Esophagus mucosa (tissue), 1 donor: ENCODE measurements at places on chromosomes 3 and 15.
A peak's percentile ranks its signal among the peaks of the same experiment; 100 is the strongest.

DNA sequence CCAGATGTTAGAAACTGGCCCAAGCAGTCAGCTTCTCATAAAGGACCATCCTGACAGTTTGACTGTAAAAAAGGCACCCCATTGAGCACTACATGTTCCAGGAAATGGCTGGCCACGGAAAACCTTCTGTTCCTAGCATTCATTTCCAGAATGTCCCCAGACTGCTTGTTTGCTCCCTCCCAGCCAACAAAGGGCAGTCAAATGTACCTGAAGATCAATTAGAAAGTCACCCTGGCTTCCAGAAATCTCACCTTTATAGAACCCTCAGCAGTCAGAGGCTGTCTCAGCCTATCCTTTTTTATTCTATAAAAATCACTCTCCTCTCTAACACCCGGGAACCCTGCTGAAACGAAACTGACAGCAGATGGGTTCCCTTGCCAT, 784 bp upstream of the SAMMSON start:
- no peak for ATAC-seq

GRCh38 chr15:64525828-64526530, 65.6 kb downstream of the ZNF609 start:
- no peak for ATAC-seq

GRCh38 chr15:48876057-48876456, 1.9 kb upstream of the EID1 start:
- no peak for ATAC-seq

- ATAC-seq = peak; percentile 95
Observed at GRCh38 chr3:177294221-177294620, 96.9 kb upstream of the TBL1XR1 start.

- ATAC-seq = no peak
Observed at GRCh38 chr3:16828815-16829214, 55.9 kb upstream of the PLCL2 start.

DNA sequence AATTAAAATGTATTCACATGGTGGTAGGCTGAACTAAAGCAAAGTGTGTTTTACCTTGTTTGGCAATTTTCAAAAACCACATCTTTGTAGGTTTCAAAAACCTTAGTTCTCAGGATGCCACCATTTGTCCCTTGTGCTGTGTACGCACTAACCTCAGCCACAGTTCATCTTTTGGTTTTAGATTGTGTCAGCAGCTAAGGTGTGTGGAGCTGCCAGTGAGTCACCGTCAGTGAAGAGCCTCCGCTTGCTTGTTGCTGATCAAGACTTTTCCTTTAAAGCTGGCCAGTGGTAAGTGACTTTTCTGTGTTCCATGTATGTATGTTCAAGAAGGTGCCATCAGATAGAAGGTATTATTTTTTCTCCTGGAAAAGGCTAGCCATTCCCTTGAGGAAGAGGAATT, 21.1 kb downstream of the OXNAD1 start:
- ATAC-seq = peak; percentile 68

DNA sequence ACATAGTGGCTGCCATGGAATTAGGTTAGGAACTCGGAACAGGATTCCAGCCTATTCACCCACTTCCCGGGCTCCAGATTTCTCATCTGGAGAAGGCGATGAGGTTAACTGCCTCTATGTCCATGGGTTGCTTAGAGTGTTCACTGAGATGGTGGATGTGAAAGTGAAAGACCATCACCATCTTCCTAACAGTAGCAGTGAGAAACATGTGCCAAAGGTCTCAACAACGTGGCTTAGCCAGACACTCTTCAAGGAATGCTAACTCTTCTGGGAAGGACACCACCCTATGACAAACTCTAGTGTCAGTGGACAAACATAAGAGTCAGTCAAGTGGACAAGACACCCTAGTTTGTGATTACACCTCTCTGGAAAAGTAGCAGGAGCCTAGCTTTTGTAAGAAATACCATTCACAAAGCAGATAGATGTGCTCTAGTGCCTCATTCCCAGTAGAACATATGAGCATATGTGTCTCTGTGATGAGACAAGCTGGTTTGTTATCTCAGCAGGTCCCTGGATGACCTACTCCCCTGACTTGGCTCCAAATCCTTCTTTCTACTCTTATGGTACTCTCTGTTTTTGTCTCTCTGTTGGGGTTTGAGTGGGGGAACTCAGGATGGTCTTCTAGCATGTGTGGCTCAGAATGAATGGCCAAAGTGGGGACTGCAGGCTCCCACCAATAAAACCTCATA, 210.2 kb upstream of the WNT5A start:
- no peak for ATAC-seq

DNA sequence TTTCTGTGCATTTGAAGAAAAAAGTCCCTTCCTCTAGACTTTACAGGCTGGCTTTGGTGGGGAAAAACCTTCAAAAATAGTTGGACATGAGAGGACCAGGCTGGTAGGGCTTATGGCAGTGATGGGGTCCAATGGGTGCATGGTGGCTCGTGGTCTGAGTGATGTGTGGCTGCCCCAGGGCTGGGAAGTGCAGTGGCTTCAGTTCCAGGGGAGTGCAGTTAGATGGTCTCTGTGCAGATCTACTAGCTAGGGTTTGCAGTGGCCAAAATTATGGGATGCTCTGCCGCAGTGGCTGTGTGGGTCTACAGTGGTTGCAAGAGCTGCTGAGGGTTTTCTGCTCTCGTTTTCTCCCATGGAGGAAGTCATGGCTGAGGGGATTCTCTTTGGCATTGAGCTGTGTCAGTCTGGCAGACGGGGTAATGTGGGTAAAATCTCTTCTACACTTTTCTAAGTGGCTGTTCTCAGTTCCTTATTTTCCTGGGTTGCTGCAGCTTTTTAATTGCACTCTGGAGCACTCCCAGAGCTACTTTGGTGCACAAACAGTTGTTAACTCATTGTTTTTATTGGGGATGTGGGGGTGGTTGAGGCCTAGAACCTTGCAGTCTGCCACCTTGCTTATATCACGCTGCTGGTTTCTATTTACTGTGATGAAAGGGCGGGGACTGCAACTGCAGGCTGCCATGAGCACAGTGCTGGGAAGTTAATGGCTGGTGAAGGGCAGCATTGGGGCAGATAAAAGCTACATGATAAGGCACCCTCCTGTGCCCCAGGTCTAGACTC, 1324.6 kb downstream of the NSUN3 start:
- no peak for ATAC-seq

GRCh38 chr15:36882487-36883131, 217.7 kb downstream of the MEIS2 start:
- no peak for ATAC-seq

GRCh38 chr3:191362037-191362436, 31.7 kb upstream of the UTS2B start:
- ATAC-seq = no peak

- ATAC-seq = no peak
Observed at GRCh38 chr3:30332196-30333021, 274.0 kb upstream of the TGFBR2 start.

DNA sequence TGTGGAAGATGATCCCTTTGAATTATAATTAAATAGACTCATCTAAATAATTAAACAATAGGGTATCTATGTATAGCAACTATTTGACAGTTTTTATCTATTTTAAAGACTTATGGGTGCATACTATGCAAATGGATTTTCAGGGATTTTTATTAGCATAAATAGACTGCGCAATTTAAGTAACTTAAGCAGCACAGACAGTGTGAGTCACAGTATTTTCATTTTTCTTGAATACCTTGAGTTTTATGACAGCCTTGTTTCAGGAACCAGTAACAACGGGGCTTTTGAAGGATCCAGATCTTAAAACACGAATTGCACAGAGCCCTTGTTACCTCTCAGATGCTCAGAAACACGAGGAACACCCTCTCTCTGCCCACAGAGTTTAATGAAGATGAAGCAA, 175.5 kb upstream of the CD96 start:
- ATAC-seq = no peak

- no peak for ATAC-seq
Observed at GRCh38 chr3:118116991-118117390, 917.7 kb downstream of the IGSF11 start.

GRCh38 chr15:88747631-88748030, 55.6 kb upstream of the ACAN start:
- ATAC-seq = no peak

- ATAC-seq = no peak
Observed at GRCh38 chr3:131731709-131732108, 228.9 kb upstream of the MRPL3 start.

DNA sequence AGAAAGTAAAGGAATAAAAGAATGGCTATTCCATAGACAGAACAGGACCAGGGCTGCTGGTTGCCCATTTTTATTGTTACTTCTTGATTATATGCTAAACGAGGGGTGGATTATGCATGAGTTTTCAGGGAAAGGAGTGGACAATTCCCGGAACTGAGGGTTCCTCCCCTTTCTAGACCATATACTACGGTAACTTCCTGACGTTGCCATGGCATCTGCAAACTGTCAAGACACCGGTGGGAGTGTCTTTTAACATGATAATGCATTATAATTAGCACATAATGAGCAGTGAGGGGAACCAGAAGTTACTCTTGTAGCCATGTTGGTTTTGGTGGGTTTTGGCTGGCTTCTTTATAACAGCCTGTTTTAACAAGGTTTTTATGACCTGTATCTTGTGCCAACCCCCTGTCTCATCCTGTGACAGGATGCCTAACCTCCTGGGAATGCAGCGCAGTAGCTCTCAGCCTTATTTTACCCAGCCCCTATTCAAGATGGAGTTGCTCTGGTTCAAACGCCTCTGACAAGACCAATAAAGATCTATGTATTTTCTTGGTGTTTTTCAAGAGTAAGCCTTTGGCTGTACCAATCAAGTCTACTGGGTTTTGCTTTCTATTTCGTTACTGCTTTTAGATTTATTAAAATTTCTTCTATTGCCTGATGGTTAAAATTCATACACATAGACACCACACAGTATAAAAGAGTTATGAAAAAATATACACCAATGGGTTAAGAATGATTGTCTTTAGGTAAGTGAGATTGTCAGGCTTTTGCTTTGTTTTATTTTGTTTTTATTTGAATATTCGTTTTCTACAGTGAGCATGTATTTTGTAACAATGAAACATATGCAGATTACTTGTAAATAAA, 37.4 kb upstream of the CTDSPL start:
- ATAC-seq = no peak

DNA sequence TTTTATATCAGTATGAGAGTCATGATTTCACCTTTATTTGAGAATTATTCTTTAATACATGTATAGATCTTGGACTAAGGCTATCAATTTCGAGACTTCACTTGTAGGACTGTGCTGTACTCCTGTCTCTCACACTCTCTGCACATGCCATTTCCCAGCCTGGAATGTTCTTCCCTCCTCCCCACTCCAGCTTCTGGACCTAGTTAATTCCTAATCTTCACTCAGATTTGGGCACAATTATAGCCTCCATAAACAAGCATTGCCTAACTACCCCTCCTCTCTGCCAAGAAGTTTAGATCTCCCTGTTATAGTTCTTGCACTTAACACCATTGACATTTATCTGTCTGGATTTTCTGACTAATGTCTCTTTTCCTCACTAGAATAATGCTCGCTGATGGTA, 88.3 kb downstream of the FHIT start:
- ATAC-seq = no peak
